ENCODE measurements at places on chromosomes 6 and 20. TPM values are rescaled to one million over a fixed set of nuclear protein-coding genes. Genes with fewer than 3 reads are reported as not detected.

The BAG2 gene
- total RNA-seq, result 1.7 TPM

DNA sequence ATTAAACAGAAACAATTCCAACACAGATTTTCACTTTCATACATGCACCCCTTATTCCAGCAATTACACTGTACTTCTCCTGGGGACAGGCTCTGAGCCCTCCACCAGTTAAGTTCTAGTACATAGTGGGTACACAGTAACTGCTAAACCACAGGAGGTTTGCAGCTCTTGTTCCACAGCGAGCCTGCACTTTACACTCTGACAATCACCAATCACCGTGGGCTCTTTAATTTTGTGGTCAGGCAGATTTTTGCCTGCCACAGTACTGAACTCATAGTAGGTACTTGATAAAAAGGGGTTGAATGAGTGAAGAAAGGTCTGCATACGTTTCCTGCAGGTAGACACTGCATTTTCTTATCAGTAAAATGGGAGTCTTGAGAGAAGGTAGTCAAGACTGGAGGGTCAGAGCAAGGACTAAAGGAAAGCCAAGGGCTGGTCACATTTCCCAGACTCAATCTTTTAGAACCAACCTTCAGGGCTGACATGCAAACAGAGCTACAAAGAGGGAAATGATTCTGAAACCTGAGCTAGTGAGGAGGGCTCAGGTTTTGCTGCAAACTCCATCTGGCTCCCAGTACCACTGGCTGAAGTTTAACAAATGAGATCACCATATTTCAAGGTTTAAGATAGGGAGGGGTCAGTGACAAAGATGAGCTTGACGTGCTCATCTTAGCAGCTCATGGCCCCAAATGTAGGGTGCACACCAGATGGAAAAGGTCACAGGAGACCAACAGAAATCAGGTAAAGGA is 404.6 kb downstream of the BTBD9 start:
- no peak for DNase-seq

DNA sequence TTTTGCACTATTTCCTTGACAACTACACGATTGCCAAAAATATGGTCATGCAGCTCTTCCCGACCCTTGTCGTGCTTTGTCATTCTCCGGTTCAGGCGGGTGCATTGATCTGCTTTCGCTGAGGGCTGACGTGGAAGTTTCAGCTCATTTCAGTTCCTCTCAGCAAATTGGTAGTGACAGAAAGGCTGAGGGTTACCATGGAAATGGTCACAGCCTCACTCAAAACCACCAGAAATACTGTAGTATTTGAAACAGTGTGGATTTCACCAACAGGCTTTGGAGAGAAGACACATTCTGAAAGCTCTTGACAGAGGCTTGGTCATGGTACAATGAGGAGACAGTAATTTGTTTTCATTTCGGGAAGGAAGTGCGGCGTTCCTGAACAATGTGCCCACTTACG is 99.7 kb upstream of the EXOC2 start:
- DNase-seq, result no peak

DNA sequence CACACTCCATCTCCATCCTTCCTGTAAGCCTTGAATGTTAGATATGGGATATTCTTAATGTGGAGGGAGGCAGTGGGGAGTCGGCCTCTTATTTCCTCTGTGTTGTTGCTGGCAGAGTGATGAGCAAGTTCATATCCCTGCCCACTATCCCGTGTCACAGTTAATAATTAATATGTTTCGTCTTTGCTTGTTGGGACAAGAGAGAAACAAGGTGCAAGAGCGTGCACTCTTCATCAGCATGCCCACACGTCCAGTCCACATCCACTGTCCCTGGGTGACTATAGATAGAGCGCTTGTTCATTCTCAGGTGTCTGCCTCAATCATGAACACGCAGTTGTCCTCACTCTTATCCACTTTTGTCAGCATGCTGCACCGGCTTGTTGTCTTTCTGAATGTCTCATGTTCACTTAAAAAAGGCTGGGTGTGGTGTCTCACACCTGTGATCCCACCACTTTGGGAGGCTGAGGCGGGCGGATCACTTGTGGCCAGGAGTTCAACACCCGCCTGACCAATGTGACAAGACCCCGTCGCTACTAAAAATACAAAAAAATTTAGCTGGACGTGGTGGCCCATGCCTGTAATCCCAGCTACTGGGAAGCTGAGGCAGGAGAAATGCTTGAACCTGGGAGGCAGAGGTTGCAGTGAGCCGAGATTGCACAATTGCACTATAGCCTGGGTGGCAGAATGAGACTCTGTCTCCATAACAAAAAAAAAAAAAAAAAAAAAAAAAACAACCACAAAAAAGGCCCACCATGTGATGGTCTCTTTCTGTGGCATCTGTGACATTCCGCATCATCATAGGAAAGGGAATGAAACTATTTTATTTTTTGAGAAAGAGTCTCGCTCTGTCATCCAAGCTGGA is 34.2 kb downstream of the PPP1R3G start:
- DNase-seq, result no peak

DNA sequence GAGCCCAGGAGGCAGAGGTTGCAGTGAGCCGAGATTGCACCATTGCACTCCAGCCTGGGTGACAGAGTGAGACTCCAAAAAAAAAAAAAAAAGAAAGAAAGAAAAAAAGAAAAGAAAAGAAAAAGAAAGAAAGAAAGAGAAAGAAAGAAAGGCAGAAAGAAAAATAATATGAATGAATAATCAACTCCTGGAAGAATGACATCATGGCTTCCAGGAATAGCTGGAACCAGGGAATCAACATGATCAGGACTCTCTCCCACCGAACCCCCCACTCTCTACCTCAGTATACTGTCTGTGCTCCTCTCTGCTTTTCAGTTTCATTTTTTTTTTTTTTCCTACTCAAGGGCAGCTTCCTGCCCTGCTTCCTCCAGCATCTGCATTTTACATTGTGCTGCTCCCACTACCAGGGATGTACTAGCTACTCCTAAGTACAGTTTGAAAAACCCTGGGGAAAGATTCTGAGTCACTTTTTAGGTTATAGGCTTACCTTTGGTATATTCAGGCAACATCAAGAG is 19.7 kb upstream of the MTCL3 start:
- DNase-seq, result no peak

GRCh38 chr6:42021847-42022754 is 28.2 kb upstream of the TAF8 start:
- DNase-seq, result no peak

The SLC22A23 gene
- 18.7 TPM for total RNA-seq

The MBOAT1 gene
- total RNA-seq, result 16.3 TPM

DNA sequence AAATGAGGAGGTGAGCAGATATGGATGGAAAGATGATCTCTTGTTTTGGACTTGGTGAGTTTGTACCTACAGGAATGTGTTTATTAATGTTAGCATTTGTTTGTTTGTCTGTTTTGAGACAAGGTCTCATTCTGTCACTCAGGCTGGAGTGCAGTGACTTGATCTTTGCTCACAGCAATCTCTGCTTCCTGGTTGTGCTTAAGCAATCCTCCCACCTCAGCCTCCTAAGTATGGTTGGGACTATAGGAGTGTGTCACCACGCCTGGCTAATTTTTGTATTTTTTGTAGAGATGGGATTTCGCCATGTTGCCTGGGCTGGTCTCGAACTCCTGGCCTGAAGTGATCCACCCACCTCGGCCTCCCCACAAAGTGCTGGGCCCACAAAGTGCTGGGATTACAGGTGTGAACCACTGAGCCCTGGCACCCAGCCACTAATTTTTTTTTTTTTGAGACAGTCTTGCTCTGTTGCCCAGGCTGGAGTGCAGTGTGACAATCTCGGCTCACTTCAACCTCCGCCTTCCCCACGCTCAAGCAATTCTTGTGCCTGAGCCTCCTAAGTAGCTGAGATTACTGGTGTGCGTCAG is 7.1 kb downstream of the CASP8AP2 start:
- no peak for DNase-seq

GRCh38 chr6:121590438-121590837 is 155.0 kb downstream of the GJA1 start:
- DNase-seq, result peak; percentile 17

GRCh38 chr6:87151471-87151780 is 3.9 kb upstream of the ZNF292 start:
- no peak for DNase-seq

GRCh38 chr20:37342231-37343177 is 3.4 kb upstream of the SRC start:
- DNase-seq, result no peak

DNA sequence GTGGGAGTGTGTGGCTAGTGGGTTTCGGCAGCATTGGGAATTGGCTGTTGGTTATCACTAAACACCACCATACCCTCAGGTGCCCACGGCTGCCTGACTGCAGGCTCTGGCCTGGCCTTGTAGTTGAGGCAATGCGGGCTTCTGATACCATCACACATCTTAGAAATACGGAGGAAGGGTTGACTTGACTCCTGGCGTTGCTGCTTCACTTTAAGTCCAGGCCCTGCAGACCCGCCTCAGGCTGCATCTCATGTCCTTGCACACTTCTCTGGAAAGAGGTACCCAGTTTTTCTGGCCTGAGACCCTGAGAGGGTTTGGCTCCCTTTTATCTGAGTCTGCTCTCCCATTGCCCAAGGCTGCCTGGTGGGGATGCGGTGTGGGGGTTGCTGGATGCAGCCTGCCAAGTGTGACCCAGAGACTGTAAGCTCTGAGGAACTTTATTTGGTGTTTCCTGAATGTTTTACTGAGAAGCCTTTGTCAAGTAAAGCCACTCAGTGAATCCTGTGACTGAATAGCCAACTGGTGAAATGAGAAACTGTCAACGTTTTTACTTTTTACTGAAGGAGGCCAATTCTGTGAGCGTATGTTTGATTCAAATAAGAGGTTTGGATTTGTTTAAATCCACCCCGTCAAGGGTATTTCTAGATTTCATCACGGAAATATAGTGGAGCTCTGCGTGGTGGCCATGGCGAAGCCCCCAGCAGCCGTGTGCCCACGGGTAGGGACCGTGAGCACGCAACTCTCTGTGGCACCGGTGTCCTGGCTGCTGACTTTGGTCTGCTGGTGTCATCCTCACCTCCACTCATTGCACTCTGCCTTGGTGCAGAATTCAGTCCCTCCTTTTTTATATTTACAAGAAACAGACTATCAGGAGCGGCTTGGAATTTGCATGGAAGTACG is 160.1 kb downstream of the DTNBP1 start:
- no peak for DNase-seq

- no peak for DNase-seq
Measured at GRCh38 chr6:23989885-23990533, 136.0 kb upstream of the NRSN1 start.

- no peak for DNase-seq
Measured at GRCh38 chr6:24031496-24031895, 94.5 kb upstream of the NRSN1 start.

The MAN1A1 gene
- 1.4 TPM for total RNA-seq
